ENCODE measurements at places on chromosomes 4 and X.
A peak's percentile ranks its signal among the peaks of the same experiment; 100 is the strongest.

DNA sequence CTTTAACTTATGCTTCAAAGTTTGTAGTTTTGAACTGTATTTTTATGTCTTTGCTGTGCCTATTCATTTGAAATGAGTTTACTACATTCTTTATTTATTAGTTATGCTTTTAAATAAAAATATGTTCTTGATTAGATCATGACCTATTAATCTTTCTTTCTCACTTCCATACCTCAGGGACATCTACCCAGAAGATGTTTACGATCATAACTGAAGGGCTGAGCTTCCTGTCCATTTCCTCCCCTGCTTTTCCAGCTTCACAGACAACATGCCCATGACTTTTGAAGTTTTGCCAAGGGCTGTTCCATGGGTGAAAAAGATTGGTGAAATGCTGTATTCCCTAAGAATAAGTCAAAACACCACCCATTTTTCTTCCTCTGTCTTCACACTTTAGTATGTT, 99.7 kb upstream of the DDIT4L start:
- DNase-seq, result no peak

- DNase-seq, result peak; percentile 38
Observed at GRCh38 chrX:69503782-69504625, at the start of gene NALF2. Gene NALF2 (plus strand): TSS chrX:69504326. CDS start chrX:69505283, 957 bp downstream.

GRCh38 chr4:166169111-166169510, 296.1 kb downstream of the TLL1 start:
- DNase-seq, result no peak

DNA sequence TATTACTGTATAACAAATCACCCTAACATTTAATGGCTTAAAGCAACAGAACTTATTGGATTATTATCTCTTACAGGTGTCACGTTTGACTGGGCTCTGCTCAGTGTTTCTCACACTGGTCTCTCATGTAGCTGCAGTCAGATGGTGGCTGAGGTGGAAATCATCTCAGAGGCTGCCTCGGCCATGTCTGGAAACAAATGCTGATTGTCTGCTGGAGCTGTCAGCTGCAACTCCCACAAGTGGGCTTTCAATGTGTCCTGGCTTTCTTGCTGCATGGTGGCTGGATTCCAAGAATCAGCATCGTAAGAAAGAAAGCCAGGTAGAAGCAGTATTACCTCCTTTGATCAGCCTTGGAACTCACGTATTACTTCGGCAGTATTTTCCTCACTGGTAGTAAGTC, 277.6 kb downstream of the SPANXN1 start:
- no peak for DNase-seq

Measured in DMS153 (cell line).